ENCODE measurements at places on chromosomes 2 and 18. TPM values are rescaled to one million over a fixed set of nuclear protein-coding genes. Genes with fewer than 3 reads are reported as not detected.

TEX51 gene
- not detected for total RNA-seq

DSG4 gene
- total RNA-seq = not detected

REG3G gene
- not detected for total RNA-seq

DNA sequence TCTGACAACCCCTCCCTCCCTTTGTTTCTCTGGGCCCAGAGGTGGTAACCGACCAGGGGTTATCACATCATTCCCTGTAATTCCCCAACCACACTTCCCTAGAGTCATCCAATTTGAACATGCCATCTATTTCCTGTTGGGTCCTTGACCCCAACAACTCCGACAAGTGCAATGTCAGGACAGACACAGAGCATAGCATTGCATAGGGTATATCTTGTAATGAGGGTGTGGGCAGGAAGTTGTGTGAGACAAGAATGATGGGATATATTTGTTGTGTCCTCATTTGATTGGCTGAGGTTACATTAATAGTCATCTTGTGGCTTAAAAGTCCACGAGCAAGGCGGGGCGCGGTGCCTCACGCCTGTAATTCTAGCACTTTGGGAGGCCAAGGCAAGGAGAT, 33.4 kb upstream of the CNOT11 start:
- no peak overlapping the region for H3K27ac ChIP-seq
- no peaks in the 10 kb centered on the region for H3K27me3 ChIP-seq
- DNase-seq = no peak
- H3K4me1 ChIP-seq = no peaks in the 10 kb centered on the region

DNA sequence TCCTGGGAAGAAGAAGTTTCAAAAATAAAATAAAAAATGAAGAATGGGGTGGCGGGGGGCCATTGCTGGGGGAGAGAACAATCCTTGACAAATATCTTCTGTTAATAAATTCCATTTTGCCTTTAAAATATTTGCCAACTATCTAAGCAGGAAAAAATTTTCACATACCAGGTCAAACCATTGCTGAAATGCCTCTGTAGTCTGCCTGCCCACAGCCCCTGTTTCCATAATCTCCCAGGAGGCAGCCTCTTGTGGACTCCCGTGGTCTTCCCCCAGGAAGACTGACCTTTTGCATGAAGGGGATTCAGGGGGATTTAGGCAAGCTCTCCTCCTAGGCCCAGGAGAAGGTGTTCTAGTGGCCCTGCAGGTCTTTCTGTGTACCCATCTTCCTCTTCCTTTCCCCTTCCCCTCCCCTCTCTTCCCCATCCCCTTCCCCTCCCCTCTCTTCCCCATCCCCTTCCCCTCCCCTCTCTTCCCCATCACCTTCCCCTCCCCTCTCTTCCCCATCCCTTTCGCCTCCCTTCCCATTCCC, 61.0 kb downstream of the RPL37A start:
- no peak for DNase-seq
- H3K36me3 ChIP-seq = no peaks in the 10 kb centered on the region
- peaks cover 3% of the 10 kb centered on the region for H3K4me1 ChIP-seq
- no peaks in the 10 kb centered on the region for H3K27me3 ChIP-seq
- no peak overlapping the region for H3K27ac ChIP-seq

PPP1R1C gene
- total RNA-seq = 0.50 TPM

DNA sequence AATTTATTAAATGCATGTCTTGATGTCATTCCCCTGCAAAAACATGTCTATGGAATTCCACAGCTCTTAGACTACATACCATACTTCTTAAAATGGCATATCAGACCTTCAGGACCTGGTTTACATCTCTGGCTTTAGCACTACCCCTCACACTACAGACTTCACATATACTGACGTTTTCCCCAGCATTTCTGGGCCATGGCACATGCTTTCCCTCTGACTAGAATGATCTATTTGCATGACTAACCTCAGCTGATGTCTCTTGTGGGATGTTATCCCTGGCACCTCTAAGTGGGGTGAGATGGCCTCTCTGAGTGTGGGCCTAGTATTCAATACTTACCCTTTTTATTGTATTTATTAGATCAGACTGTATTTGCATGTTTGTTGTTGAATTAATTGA, 381.6 kb downstream of the ERBB4 start:
- DNase-seq = peak; percentile 64
- H3K36me3 ChIP-seq = no peaks in the 10 kb centered on the region
- H3K27ac ChIP-seq = no peak overlapping the region
- no peak overlapping the region for H3K4me3 ChIP-seq
- no peaks in the 10 kb centered on the region for H3K4me1 ChIP-seq
- no peaks in the 10 kb centered on the region for H3K27me3 ChIP-seq

- DNase-seq = peak; percentile 67
- peak overlapping the region; percentile 91 for H3K27ac ChIP-seq
- H3K4me1 ChIP-seq = peaks cover 54% of the 10 kb centered on the region
- H3K36me3 ChIP-seq = no peaks in the 10 kb centered on the region
- no peaks in the 10 kb centered on the region for H3K27me3 ChIP-seq
- no peak overlapping the region for H3K4me3 ChIP-seq
These were observed 88.1 kb upstream of the KLF7 start for GRCh38 chr2:207253666-207254345.

RESP18 gene
- not detected for total RNA-seq

GRCh38 chr18:58529714-58530354, 99.1 kb downstream of the ALPK2 start:
- peak; percentile 53 for DNase-seq
- H3K36me3 ChIP-seq = no peaks in the 10 kb centered on the region
- H3K4me3 ChIP-seq = no peak overlapping the region
- H3K27ac ChIP-seq = no peak overlapping the region
- H3K27me3 ChIP-seq = no peaks in the 10 kb centered on the region

- no peaks in the 10 kb centered on the region for H3K27me3 ChIP-seq
- H3K4me1 ChIP-seq = peaks cover 3% of the 10 kb centered on the region
- no peak overlapping the region for H3K27ac ChIP-seq
- no peaks in the 10 kb centered on the region for H3K36me3 ChIP-seq
- no peak for DNase-seq
- no peak overlapping the region for H3K4me3 ChIP-seq
These were observed 49.5 kb downstream of the CYP27C1 start for GRCh38 chr2:127170452-127171197.

DNA sequence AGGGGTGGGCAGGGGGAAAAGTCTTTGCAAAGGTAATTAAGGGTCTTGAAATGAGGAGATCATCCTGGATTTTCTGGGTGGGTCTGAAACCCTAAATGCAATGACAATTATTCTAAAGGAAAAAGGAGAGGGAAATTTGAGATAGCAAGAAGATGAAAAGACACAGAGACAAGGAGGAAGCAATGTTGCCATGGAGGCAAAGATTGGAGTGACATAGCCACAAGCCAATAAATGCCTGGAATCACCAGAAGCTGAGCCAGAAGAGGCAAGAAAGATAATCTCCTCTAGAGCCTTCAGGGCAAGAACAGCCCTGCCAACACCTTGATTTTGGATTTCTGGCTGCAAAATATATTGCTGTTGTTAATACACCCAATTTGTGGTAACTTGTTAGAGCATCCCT, 1246.3 kb upstream of the PIK3C3 start:
- no peaks in the 10 kb centered on the region for H3K27me3 ChIP-seq
- DNase-seq = peak; percentile 10
- no peak overlapping the region for H3K4me3 ChIP-seq
- H3K27ac ChIP-seq = no peak overlapping the region
- no peaks in the 10 kb centered on the region for H3K4me1 ChIP-seq

GPATCH11 gene
- 5.9 TPM for total RNA-seq

NCK2 gene
- total RNA-seq = 25.4 TPM

- H3K36me3 ChIP-seq = no peaks in the 10 kb centered on the region
- no peak overlapping the region for H3K4me3 ChIP-seq
- H3K27me3 ChIP-seq = no peaks in the 10 kb centered on the region
These were observed 302.1 kb downstream of the LPIN1 start for GRCh38 chr2:12048550-12048949.

DNA sequence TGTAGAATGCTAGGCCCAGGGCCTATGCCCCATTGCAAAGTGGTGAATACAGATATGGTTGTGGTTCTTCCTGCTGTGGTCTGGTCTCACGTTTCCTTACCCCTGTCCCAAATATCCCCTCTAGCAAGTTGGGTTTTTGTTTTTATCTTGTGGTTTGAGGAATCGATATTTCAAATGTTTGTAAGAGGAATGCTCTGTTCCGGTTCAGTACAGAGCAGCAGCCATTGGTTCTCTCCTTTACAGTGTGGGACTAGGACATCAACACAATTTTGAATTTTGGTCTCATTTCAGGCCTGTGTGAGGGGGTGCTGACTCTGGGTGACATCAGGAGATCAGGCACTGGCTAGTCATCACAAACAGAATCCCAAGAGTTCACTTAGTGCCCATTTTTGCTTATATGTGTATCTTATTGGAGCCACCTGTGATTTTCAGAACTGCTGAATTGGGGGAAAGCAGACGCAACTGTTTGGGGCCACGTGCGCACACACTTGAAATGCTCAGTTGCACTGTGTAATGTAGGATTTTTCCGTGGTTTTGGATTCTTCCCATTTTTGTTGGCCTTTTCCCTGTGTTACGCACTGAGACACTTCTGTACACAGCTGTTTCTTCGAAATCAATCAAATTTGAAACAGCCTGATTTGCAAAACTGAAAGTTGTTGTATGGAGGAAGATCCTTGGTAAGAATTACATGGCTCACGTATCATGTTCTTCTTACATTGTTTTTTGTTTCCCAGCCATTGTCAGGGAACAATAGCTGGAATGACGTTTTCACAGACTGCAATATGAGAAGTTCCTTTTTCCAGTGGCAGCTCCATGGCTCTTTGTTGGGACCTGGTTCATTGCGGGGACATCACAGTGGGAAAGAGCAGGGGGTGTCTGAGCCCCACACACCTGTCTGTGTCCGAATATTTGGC, 8.6 kb downstream of the SH3BP4 start:
- peaks cover 2% of the 10 kb centered on the region for H3K36me3 ChIP-seq
- DNase-seq = peak; percentile 76
- H3K4me1 ChIP-seq = peaks cover 22% of the 10 kb centered on the region

DNA sequence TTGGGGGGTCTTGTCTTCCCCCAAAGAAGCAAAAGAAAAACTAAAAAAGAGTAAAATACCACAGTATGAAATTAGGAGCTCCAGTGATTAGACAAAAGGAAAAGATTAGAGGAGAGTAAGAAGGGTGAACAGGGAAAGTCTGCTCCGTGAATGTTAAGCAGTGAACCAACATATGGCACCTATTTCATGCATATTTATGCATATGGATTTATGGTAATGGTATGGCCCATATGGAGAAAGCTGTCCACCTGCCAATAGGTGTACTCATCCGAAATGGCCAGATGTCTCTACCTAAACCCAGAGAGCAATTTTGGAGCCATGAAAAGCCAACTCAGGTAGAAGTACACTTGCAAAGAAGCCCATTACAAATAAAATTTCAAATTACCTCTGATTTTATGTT, 404.0 kb upstream of the RAB6C start:
- H3K4me1 ChIP-seq = no peaks in the 10 kb centered on the region
- no peaks in the 10 kb centered on the region for H3K36me3 ChIP-seq
- H3K27me3 ChIP-seq = no peaks in the 10 kb centered on the region
- no peak for DNase-seq

DNA sequence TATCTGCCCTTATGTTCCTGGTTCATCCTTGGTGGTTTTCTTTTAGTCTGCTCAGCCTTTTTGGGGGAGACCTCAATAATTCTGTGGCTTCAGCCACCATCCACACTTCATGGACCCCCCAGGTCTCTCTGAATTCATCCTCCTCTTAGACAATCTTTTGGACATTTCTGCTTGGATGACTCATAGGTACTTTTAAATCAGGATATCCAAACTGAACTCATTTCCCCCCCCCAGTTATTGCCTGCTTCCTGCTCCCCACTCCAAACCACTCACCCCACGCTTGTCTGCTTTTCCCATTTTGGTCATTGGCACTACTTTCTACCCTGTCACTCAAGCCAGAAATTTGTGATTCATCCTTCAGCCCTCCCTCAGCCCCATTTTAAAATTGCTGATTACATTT, 78.5 kb downstream of the TANC1 start:
- H3K4me1 ChIP-seq = peaks cover 12% of the 10 kb centered on the region
- no peak overlapping the region for H3K4me3 ChIP-seq
- DNase-seq = peak; percentile 94
- no peaks in the 10 kb centered on the region for H3K27me3 ChIP-seq
- no peaks in the 10 kb centered on the region for H3K36me3 ChIP-seq

SEH1L gene
- 43.9 TPM for total RNA-seq

DNA sequence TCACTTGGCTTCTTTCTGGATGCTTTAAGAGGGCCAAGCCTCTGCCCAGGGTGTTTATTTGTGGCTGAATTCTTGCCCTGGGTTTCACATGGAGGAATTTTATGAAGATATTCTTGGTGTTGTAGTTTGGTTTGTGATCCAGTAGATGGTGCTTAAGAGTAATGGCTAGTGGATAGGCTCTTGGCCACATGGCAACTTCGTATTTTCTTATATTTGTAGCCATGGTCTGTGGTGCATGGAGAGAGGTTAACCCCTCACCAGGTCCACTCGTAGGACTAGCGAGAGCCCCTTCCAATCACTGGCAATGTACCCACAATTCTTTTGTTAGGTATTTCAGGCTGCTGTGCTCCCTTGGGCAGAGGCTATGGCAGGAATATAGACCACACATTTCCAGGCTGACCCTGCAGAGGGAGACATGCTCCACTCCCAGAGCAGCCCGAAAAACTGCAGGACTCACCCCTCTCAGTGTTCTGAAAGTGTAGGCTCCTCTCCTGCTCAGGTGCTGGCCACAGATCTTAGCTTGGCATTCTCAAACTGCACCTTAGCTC, 582.1 kb upstream of the SETBP1 start:
- peak; percentile 50 for DNase-seq
- no peak overlapping the region for H3K4me3 ChIP-seq
- H3K27ac ChIP-seq = no peak overlapping the region
- no peaks in the 10 kb centered on the region for H3K27me3 ChIP-seq

GRCh38 chr2:47373747-47374146, 29.2 kb upstream of the MSH2 start:
- no peaks in the 10 kb centered on the region for H3K36me3 ChIP-seq
- H3K27ac ChIP-seq = no peak overlapping the region
- no peak for DNase-seq
- peaks cover 4% of the 10 kb centered on the region for H3K4me1 ChIP-seq

DNA sequence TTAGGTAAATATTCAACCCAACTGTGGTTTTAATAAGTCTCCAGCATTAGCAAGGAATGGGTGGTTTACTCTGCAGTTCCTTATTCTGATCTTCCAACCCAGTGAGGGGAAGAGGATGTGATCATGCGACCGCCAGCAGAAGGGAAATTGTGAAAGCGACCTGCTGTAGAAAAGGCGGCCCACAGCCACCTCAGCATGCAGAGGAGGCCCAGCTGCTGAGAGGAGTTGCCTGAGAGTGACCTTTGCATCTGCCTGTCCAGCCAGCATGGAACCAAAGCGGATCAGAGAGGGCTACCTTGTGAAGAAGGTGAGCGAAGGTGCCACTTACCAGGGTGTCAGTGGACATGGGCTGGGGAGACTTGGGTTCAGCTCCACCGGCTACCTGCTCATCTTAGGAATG, at the start of gene PLEK:
Gene PLEK (plus strand): TSS at position 196 of the 400 bp plus-strand sequence. CDS start 70 bp downstream, at position 266.
- H3K36me3 ChIP-seq = no peaks in the 10 kb centered on the region
- H3K27ac ChIP-seq = no peak within 1 kb of the TSS
- no peak within 1 kb of the TSS for H3K4me3 ChIP-seq
- no peaks in the 10 kb centered on the region for H3K4me1 ChIP-seq
- no peaks in the 10 kb centered on the region for H3K27me3 ChIP-seq

GKN2 gene
- total RNA-seq = not detected
